ENCODE measurements at places on chromosomes 1 and 21.
A peak's percentile ranks its signal among the peaks of the same experiment; 100 is the strongest.

GRCh38 chr1:228169345-228169744, 3.7 kb downstream of the IBA57 start:
- DNase-seq, result no peak

GRCh38 chr21:41581592-41582228, 73.8 kb upstream of the TMPRSS2 start:
- DNase-seq, result no peak

GRCh38 chr1:149937759-149938158, 1.1 kb upstream of the MTMR11 start:
- DNase-seq, result no peak

DNA sequence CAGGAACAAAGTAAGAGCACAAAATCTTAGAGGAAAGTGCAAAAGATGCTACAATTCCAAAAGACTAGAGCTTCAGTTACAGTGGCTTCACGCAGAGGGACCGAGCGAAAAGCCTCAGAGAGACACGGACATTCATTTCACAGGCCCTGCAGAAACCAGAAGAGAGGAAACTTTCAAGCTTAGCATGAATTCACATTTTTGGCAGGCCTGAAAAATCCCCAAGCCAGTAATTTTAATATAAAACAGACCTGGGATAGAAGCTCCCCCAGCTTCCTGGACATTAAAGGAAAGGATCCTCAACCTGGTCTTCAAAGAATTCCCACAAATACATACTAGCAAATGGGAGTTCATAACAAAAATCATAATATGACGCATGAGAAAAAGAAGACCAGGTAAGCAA, 66.2 kb downstream of the HSF2BP start:
- no peak for DNase-seq

GRCh38 chr1:209512821-209513220, 70.7 kb upstream of the CAMK1G start:
- no peak for DNase-seq

DNA sequence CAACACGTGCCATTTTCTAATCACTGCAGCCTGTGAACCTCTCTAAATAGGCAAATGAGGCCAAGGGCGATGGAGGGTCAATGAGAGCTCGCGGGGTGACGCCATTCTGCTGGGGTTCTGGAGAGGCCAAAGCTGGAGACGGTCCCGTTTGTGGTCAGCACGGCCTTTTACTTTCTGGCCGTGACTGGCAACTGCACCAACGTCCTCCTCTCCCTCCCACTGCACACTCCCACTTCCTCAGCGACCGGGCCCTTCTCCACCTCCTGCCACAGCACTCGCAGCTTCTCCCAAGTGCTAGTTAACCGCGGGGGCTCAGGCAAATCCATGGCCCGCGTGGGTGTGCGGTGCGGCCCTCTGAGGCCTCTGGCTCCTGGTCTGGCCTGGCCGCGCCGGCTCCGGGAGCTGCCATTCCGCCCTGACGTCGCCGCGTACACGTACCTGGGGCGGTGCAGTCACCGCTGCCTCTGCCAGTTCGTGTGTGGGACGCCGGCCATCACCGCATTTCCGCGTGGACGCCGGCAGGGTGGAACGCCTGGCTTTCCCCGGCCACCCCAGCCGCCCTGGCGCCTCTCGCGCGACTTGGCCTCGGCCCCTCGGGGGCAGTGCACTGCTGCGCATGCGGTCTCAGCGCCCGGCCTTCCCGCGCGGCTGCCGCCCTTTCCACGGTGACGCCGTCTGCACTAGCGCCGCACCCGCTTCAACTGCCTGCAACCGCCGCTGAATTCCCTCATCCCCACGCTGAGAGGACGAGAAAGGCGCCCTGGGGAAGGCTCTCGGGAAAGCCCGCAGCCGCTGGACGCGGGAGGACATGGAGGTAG, 18.2 kb downstream of the OR2C3 start:
- DNase-seq, result no peak

DNA sequence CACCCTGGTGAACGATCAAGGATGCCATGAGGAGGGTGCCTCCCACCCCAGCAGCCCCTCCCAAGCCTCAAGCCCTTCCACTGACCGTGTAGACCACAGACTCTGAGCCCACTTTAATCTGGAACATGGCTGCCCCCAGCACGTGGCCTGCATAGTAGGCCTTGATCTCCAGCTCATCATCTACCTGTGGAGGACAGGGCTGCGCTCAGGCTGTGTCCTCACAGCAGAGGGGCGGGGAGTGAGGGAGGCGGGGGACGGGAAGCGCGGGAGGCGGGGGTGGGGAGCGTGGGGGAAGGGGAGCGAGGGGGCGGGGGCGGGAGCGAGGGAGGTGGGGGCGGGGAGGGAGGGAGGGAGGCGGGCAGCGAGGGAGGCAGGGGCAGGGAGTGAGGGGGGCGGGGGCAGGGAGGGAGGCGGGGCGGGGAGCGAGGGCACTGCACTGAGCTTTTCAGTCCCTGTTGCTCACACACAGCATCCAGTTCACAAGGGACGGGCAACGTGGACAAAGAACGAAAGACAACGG, 7.1 kb downstream of the PUSL1 start:
- DNase-seq, result no peak

DNA sequence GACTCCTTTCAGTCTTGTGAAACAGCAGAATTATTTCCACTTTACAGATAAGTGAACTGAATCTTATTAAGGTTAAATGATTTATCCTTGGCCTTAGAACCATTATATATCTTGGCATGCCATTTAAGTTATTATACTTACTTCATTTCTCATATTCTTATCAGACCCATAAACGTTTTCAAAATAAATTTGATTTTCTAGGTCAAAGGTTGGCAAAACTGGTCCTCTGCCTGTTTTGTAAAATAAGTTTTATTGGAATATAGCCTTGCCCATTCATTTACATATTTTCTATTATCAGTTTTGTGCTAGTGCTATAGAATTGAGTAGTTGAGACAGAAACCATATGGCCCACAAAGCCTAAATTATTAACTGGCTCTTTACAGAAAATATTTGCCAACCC, 32.9 kb upstream of the SNRPE start:
- no peak for DNase-seq

DNA sequence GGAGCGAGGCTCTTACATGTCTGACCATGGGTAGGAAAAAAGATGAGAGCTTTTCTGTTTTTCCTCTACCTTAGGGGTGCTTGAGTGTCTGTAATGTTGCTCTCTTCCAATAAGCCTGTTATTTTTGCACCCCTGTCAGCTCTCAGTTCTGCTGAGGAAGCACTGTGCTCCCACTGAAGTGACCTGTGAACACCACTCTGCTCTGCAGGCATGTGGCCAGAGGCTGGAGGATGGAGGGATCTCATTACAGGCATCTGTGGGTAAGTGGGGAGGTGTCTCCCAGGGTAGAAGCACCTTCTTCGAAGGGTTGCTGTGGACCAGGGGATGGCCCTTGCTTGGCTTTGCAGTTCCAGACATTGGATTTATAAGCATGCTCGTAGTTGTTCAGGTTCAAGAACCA, 56.8 kb upstream of the RBM15 start:
- DNase-seq, result no peak

GRCh38 chr1:216794586-216794985, 71.4 kb upstream of the ESRRG start:
- DNase-seq, result no peak

- DNase-seq, result peak; percentile 77
These were observed 500.4 kb downstream of the PTPRU start for GRCh38 chr1:29736582-29737188.

DNA sequence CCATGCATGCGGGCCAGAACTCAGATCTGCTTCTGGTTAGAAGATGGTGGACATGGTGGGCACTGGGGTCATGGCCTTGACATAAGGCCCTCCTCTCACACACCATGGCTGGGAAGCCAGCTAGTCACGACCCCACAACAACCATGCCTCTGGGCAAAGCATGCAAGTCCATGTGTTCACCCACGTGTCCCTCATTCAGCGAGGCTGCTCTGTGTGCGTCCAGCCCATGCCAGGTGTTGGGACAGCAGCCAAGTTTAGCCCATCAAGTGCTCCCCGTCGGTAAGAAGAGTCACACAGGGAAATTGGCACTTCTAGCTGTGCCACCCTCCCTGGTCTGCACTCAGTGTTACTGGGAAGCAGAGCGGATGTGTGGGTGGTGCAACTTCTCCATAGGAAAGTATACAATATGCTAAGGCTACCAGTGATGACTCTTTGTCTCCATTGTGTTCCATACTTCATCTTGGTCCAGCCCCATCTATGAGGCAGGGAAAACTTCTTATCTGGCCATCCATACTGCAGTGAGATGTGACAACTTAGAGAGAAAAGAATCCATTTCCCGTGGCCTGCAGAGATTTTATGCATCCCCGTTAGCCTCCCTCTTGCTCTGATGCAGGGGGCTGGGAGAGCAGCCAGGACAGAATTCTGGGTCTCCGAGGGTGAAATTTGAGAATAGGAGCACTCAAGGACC, 198.0 kb downstream of the GRIK3 start:
- DNase-seq, result no peak

DNA sequence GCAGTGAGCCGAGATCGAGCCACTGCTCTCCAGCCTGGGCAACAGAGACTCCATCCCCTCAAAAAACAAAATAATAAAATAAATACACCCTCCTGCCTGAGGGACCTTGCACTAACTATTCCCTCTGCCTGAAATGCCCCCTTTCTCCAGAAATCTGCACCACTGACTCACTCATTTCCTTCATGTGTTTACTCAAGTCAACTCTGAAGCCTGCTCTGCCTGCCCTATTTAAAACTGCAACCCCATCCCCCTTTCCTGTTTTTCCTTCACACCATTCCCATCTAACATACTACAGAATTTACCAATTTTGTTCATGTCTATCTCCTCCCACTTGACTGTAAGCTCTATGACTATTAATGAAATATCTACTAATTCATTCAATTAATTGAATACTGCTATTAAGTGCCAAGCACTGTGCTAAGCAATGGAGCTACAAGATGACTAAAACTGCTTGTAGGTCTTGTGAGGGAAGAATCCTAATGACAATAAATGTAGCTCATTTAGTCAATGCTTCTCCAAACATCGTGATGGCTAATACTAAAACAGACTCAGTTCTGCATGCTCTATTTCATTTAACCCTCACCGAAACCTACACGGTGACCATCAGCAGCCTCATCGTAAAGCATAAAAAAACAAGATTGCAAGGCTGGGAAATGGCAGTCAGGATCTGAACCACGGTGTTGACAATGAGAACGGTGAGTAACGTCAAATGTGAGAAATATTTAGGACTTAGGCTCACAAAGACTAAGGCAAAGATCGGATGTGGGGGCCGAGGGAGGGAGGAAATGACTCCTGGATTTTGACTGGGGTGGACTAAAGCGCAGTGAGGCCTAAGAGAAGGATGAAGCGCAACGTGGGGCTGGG, 749 bp upstream of the TMEM39B start:
- DNase-seq, result no peak

DNA sequence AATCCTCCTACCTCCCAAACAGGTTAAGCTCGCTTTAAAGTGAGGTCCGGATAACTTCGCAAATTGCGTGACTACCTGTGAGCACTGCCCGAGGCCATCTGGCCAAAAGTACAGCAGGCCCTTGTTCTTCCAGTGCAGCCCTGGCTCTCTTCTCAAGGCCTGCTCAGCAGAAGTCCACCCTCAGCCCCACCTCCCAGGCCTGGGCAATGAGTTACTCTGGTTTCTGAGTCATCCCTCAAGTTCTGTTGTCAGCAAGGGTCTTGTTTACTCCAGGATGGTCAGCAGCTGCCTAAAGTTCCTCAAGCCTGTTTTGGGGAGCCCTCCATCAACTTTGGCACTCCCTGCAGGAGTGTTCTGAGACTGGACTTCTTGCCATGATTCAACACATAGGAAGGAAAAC, 101.7 kb downstream of the BCAR3 start:
- no peak for DNase-seq

GRCh38 chr1:91406773-91407389, 2.2 kb upstream of the HFM1 start:
- no peak for DNase-seq

DNA sequence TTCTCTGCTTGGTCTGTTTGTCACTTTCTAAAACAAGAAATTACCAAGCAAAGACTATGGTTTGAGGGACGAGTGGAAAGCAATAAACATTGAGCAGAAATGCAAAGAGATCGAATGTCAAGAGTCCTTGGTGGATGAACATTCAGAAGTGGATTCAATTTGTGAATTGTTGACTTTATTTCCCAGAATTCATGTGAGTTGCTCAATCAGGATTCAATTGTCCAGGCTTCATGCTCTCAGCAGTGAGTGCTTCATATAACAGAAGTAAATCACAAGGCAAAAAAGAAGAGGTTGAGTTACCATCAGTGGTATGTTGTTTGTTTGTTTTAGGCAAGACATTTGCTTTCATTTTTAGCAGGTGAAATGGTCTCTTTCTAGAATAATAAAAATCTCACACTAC, 31.9 kb downstream of the NGF start:
- no peak for DNase-seq

DNA sequence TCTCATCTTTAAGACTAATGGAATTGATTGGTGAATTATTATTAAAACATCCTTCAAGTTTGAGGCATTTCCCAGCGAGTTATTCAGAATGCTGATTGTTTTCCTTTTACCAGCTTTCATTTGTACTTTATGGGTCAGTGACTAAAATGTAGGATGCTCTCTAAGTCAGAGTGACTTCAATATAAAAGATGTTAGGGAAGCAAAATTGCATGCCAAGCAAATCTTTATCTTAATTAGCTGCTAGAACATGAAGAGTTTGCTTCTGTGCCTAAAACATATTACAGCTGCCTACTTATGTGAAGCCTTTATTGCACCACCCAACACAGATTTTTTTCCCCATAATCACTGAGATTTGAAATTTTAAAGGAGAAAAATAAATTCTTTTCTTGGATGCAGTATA, 79.8 kb upstream of the CYYR1 start:
- DNase-seq, result no peak

DNA sequence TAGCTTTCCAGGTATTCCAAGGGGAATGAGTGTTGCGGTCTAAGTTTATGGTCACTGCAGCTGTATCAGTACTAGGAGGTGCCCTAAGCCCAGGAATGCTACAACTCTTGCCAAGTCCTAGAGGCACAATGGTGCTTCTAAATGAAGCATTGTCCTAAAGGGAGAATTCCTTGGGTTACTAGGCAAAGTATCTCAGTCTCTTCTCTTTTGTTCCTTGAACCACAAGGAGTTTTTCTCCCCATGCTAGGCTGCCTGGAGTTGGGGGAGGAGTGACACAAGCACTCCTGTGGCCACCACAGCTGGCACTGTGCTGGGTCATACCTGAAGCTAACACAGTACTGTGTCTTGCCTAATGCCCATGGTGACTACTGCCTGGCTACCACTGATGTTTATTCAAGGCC, 50.7 kb downstream of the KMO start:
- no peak for DNase-seq

DNA sequence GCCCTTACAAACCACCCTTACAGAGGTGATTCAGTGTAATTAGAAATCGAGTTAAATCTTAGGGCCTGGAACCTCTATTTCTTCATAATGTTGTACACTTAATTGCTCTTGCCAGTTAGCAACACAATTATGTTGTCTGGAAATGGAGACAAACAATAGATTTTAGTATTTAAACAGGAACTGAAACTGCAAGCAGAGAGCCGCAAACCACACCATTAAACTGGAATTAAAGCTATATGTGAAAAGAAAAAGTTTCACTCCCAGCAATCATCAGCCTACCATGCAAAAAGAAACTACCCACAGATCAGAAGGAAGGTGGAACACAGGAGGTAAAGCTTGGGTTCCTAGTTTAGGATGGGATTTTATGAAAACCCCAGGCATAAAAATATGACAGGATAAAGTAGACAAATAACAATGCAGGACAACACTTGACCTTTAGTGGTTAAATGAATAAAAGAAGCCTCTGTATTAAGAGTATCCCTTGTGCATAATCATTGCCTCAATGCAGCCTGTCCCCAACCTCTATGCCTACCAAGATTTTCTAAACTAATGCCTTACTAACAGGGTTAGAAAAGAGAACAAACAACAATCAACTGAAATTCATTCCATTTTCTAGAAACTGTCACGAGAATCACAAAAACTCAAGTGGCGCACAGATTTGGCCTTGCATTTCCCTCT, 304.3 kb upstream of the ESRRG start:
- no peak for DNase-seq
